B cell (primary cell): ENCODE measurements at places on chromosomes 2 and 18. TPM values are rescaled to one million over a fixed set of nuclear protein-coding genes. Genes with fewer than 3 reads are reported as not detected.

- DNase-seq: no peak
Observed at GRCh38 chr18:57397440-57398132, 37.6 kb upstream of the ONECUT2 start.

MEP1B gene
- not detected in 2 replicates for total RNA-seq

DNA sequence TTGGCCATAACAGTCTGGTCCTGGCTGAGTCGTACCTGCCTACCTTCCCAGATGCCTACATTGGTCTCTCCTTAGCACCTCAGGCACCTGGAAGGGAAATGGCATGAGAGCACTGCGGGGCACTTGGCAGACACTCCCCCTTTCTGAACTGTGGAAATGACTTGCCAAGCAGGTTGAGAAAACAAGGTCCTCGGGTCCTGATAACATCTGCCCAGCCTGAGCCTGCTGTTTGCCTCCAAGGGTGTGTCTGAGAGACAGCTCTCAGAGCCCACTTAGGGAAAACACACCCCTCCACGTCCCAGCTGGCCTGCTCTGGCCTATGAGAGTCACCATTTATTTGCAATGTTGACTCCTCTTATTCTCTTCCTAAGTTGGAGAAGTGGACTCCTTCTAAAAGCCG is 10.5 kb downstream of the FAM110C start:
- DNase-seq: no peak

NR4A2 gene
- total RNA-seq: 30.6 and 33.8 TPM in 2 replicates

- no peak for DNase-seq
Observed at GRCh38 chr2:157593411-157593810, 35.3 kb downstream of the ACVR1C start.

PNPT1 gene
- 23.1 and 28.2 TPM in 2 replicates for total RNA-seq

DNA sequence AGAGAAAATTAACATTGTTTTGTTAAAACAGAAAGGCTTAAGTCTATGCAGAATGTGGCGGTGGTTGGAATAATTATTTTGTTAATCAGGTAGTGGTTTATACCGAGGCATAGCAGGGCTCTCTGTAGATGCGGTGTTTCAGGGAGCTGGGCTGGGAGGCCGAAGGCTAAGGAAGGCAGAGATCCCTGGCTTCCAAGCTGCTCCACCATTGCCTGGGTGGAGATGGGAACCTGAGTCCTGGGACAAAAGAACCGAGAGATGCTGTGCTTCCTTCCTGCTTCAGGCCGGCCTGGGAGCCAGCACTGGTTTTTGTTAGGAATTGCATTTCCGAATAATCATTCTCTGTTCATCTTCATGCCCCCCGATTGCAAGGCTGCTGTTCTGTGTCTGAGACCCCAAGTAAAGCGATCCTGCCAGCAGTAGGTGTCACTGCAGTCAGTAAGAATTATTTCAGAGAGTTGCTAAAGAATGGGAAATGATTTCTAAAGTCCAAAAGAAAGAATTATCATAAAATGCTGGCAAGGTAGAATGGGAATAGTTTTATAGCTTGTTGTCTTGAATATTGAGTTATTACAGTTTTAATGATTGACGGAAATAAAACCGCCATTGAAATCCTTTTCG is 824.9 kb downstream of the GALR1 start:
- no peak for DNase-seq
